Activated CD4-positive, CD25-positive, alpha-beta regulatory T cell treated with anti-CD3 and anti-CD28 coated beads, Interleukin-2, amount 50 U/mL, for 16 hours (primary cell): ENCODE measurements at places on chromosomes 16 and 17.

- DNase-seq = no peak
These were observed 13.6 kb downstream of the G6PC3 start for GRCh38 chr17:44084131-44084538.

DNA sequence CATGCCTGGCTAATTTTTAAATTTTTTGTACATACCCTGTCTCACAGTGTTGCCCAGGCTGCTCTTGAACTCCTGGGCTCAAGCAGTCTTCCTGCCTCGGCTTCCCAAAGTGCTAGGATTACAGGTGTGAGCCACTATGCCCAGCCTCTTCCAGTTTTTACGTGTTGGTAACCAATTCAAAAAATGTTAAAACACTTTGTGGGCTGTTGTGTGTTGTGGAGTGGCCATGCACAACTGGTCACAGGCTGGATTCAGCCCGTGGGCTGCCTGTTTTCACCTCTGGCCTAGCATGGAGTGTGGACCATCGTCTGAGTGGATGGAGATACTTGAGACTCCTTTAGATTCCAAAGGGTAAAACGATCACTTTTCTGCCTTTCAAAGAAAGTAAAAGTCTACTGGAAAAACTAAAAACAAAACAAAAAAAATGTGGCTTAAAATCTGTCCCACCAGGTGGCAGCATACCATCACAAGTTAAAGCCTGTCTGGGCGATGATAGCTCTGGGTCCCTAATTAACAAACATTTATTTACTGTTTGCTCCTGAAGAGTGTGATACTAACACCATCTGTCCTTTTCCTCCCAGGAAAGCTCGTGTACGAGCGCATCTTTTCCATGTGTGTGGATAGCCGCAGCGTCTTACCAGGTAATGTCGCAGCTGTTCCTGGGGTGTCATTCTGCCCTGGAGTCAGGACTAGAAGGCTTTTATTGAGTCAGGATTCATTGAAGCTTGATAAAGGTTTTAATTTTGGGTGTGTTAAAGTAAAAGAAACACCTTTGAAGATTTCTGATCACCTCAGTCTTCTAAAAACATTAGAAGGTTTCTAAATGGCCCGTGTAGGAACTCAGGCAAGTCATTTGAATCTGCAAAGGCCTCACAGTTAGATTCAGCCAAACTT, 45.8 kb downstream of the VPS35L start:
- DNase-seq = no peak

GRCh38 chr16:68251832-68252231, 6.7 kb downstream of the PLA2G15 start:
- DNase-seq = no peak

- DNase-seq = no peak
These were observed 79.0 kb downstream of the PITPNC1 start for GRCh38 chr17:67456103-67456502.

DNA sequence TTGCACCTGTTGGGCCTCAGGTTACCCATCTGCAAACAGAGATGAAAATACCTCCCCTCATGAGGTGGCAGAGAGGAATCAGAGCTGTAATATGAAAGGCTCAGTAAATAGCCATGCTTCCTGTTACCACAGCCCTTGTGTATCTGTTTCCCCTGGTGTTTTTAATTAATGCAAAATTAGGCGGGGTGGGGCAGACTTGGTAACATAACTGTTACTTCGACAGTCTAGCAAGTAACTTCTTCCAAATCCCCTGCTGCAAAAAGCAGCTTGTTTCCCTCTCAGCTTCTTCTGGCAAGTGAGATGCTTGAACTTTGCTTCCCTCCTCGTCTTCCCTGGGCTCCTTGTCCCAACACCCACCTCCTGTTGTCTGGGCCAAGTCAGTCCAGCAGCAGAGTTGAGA, 381.5 kb downstream of the CPPED1 start:
- DNase-seq = no peak

DNA sequence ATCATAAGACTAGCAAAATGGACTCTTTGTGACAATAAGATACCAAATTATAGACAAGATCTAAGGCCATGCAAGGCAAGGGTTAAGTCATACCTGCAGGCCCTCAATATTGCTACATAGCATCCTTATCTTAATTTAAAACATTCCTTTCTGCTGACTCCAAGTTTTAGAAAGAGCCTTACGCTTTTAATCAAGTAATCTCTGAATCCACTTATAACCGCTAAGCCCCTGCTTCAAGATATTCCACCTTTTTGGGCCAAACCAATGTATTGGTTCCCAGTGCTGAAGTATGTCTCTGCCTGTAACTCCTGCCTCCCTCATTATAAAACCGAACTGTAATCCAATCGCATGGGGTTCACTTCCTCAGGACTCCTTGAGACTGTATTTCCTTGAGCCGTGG, 255.4 kb downstream of the PHKB start:
- DNase-seq = no peak

GRCh38 chr17:36723459-36724025, 122.2 kb downstream of the MRM1 start:
- DNase-seq = no peak

DNA sequence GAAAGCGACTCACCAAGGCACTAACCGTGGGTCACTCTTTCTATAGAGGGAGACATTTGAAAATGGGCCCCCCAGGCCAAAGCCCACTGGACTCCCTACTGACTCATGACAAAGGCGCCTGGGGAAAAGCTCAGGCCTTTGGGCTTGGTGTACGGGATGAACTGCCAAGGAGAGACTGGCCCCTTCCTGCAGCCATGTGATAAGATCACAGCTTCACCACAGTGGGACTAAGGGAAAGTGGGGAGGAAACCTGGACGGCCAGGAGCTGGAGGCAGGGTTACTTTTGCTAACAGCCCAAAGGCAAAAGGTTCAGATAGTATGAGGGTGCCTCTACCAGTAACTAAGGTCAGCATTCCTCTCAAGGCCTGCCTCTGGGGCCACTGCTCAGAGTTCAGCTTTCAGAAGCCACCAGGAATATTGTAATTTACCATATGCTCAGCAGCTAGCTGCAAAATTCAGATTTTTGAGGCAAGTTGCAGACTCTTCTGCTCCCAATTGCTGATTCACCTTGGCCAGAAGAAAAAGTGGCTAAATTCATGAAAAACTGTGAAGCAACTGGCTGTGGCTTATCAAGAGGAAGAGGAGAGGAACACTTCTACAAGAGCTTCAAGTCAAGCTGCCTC, 37.1 kb upstream of the SLC25A19 start:
- no peak for DNase-seq

- peak; percentile 5 for DNase-seq
These were observed 169.9 kb upstream of the MAF start for GRCh38 chr16:79770244-79771064.

- no peak for DNase-seq
These were observed 66.0 kb upstream of the CDH5 start for GRCh38 chr16:66300501-66300900.

- no peak for DNase-seq
These were observed 1.8 kb downstream of the ALKBH5 start for GRCh38 chr17:18185391-18185790.

GRCh38 chr17:16027708-16028584, 28.3 kb downstream of the TTC19 start:
- peak; percentile 11 for DNase-seq

DNA sequence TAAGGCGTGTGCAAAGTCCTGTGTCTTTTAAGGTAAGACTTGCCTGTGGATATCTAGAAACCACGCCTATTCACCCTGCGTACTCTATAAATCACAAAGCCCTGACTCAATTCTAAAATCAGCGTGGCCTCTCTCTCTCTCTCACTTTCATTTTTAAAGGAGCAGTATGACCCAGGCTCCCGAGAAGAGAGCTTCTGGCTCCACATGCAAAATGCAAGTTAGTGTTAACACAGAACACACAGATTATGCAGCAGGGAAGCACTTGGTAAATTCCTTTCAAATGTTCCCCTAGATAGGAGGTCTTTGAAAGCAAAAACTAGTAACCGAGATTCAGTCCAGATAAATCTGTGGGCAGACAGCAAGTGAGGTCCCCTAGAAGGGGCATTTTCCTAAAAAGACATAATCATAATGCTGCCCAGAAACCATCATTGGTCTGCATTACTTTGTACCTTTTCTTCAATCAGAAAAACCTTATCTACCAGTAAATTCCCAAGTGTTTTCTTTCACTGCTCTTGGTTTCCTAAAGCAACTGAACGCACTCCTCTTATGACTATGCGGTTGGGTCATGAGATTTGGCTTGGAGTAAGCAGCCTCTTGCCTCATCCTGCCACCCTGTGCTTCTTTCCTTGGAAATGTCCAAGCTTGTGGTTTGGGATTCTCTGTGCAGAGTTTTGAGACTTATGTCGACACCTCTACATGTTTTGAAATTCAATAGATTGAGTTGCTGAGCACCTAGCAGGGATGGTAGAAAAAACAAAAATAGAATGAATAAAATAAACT, 31.7 kb upstream of the KCNJ2 start:
- no peak for DNase-seq

- DNase-seq = peak; percentile 82
These were observed at the start of gene CIAO2B for GRCh38 chr16:66934138-66934838. Gene CIAO2B, minus strand, starts transcription at chr16:66934402. Its CDS starts 38 bp downstream, at chr16:66934364.

DNA sequence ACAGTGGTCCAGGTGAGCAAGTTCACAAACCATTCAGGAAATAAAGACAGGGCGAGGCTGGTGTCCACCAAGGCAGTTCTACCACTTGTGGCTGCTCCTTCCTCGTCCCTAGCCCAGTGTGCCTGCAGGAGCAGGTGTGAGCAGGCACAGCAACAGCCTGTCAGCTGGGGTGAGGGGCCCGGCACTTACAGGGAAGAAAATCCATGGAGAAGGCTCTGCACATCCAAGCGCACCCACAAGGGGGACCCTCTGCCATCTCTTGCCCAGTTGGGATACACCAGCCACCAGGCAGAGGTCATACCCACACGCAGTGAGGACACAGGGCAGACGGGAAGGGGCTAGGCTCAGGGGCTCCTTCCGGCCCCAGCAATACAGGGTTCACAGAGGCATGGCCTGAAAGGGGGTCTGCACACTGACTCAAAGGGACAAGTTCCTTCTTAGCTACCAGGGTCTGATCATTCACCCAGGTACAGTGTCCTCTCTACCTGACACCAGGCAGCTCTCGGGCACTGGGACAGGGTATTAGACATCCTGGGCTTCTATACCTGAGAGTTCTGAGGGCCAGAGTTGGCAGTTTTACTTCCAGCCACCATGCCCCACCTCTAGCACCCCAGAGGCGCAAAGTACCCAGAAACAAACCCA, 27.0 kb downstream of the CDIP1 start:
- no peak for DNase-seq

- DNase-seq = no peak
These were observed 111.5 kb downstream of the RMI2 start for GRCh38 chr16:11456741-11457140.

DNA sequence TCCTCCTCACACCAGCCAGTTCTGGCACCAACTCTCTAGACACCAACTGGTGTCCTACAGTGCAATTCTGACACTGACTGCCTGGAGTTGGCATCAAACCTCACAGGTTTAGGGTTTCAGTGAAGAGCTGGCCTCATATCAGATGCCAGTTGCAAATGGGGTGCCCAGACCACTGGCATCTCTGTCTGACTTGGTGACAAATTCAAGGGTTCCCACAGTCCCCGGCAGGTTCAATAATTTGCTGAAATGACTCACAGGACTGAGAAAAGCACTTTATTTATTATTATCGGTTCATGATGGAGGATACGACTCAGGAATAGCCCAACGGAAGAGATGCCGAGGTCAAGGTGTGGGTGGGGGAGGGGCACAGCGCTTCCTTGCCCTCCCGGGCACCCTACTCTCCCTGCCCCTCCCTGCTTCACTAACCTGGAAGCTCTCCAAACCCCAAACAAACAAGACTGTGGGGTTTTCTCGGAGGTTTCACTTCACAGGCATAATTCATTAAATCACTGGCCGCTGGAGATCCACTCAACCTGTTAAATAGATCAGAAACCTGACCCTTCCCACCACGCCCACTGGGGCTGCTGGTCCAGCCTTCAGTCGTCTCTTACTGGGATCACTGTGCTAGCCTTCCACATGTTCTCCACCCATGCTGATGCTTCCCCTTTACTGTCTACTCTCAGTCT, 1.7 kb upstream of the NLRP1 start:
- DNase-seq = no peak

- peak; percentile 42 for DNase-seq
These were observed 27.8 kb downstream of the GNPTG start for GRCh38 chr16:1379304-1380076.

DNA sequence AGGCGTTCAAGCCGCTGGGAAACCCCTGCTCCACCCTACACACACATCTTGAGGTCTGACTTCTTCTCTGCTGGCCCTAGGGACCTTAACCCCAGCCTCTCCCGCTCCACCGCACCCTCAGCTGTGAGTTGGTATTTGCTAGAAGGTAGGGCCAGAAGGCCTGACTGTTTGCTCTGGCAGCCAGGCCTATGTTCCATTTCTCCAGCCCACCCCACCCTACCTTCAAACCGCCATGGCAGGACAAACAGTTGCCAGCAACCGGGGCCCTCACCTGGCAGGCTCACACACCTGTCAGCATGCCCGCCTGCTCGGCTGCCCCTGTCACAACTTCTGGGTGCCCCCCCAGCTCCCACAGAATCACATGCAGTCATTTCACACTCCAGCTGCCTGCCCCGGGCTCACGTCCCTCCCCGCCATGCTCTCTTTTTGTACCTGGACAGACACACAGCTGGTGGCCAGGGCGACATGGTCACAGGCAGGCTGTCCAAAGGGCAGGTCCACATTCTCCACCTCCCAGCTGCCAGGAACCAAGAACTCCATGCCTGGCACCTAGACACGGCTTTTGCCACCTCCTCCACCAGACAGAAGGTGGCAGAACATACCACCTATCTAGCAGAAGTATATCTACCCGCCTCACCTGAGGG, 2.6 kb upstream of the ATP2A3 start:
- no peak for DNase-seq

- no peak for DNase-seq
These were observed 313.0 kb downstream of the SEC14L1 start for GRCh38 chr17:77453613-77454241.

DNA sequence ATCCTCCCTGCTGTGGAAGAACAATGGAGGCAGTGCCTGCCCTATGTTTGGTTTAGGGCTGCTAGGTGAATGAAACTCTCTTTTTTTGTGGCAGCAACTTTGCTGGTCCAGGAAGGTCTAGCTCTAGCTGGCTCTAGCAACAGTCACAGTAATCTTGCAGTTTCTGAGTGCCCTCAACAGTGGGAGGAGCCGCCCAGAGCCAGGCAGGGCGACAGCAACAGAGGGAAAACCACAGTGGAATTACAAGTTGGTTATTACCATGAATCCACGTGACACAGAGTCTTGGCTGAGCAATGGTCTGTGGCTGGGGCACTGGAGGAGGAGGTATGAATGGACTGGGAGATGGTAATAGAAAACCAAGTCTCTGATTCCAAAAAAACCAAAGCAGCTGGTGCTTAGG, 10.3 kb downstream of the HSPB9 start:
- DNase-seq = no peak

GRCh38 chr16:11852092-11852809, 909 bp upstream of the RSL1D1 start:
- DNase-seq = no peak

GRCh38 chr17:21510686-21511362, 134.7 kb downstream of the KCNJ12 start:
- no peak for DNase-seq

DNA sequence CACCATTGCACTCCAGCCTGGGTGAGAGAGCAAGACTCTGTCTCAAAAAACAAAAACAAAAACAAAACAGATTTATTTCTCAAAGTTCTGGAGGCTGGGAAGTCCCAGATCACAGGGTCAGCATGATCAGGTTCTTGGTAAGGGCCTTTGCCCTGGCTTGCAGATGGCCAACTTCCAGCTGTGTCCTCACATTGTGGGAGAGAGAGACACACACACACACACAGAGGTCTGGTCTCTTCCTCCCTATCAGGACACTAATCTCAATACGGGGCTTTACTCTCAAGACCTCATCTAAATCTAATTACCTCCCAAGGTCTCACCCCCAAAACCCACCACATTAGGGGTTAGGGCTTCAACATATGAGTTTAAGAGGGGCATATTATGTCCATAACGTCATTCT, 26.4 kb upstream of the TAOK1 start:
- DNase-seq = no peak
